ENCODE measurements at places on chromosomes 11 and 22. TPM values are rescaled to one million over a fixed set of nuclear protein-coding genes. Genes with fewer than 3 reads are reported as not detected.

Gene ST3GAL4
- 0.38 TPM for polyA plus RNA-seq

Gene SLC25A18
- polyA plus RNA-seq, result 0.86 TPM

Gene VWCE
- polyA plus RNA-seq, result not detected

Gene MTFP1
- polyA plus RNA-seq, result 5.8 TPM

Gene SLC29A2
- 0.69 TPM for polyA plus RNA-seq

Gene HEPHL1
- polyA plus RNA-seq, result not detected

Gene VPREB1
- not detected for polyA plus RNA-seq

Gene IRAG1
- 1.3 TPM for polyA plus RNA-seq

Gene PRR5L
- polyA plus RNA-seq, result 1.6 TPM

Gene CARD18
- 0.46 TPM for polyA plus RNA-seq

Gene TMPRSS13
- not detected for polyA plus RNA-seq

Gene CCDC81
- 3.4 TPM for polyA plus RNA-seq

Gene FOLR3
- polyA plus RNA-seq, result not detected

Gene UPB1
- polyA plus RNA-seq, result not detected

Gene HSPB2
- 22.1 TPM for polyA plus RNA-seq

Gene MB
- polyA plus RNA-seq, result not detected

Gene GRIA4
- polyA plus RNA-seq, result 42.7 TPM

Gene ZNF70
- 0.15 TPM for polyA plus RNA-seq

Gene C11orf52
- 1.7 TPM for polyA plus RNA-seq

Gene HEPN1
- not detected for polyA plus RNA-seq

Gene GLYATL1
- polyA plus RNA-seq, result not detected

Gene CEND1
- 14.7 TPM for polyA plus RNA-seq

Gene OR52N4
- not detected for polyA plus RNA-seq

Gene MOB2
- polyA plus RNA-seq, result 1.5 TPM

Gene GTSE1
- not detected for polyA plus RNA-seq

Gene HORMAD2
- polyA plus RNA-seq, result not detected

Gene MYBPC3
- polyA plus RNA-seq, result 0.08 TPM

Gene GP1BB
- polyA plus RNA-seq, result 2.4 TPM

Gene CECR2
- 0.75 TPM for polyA plus RNA-seq

Gene SCO2
- polyA plus RNA-seq, result not detected

Gene SLC5A12
- not detected for polyA plus RNA-seq

Gene SCARF2
- not detected for polyA plus RNA-seq

Gene LINC01488
- not detected for polyA plus RNA-seq

Gene PGA4
- polyA plus RNA-seq, result not detected

Gene ZFPL1
- 11.0 TPM for polyA plus RNA-seq

Gene ABTB2
- polyA plus RNA-seq, result 1.0 TPM

Gene APOA5
- not detected for polyA plus RNA-seq

Gene IGSF9B
- polyA plus RNA-seq, result 0.11 TPM

Gene PDE2A
- polyA plus RNA-seq, result 6.0 TPM

Gene TOP3B
- 0.09 TPM for polyA plus RNA-seq

Gene RHOD
- polyA plus RNA-seq, result not detected

Gene OR51B5
- polyA plus RNA-seq, result 0.54 TPM

Gene C11orf91
- polyA plus RNA-seq, result not detected

Gene OLFML1
- 1.5 TPM for polyA plus RNA-seq

Gene KCNQ1OT1
- polyA plus RNA-seq, result 1.3 TPM

Gene APOBEC3G
- not detected for polyA plus RNA-seq

Gene TEX12
- 0.77 TPM for polyA plus RNA-seq

Gene CBLIF
- polyA plus RNA-seq, result not detected

Gene OR51B4
- not detected for polyA plus RNA-seq

Gene ZNF280B
- 8.9 TPM for polyA plus RNA-seq

Gene TENM4
- 7.9 TPM for polyA plus RNA-seq

Gene FGF4
- polyA plus RNA-seq, result not detected

Gene TMEM121B
- 3.7 TPM for polyA plus RNA-seq

Gene IL18
- polyA plus RNA-seq, result not detected

Gene ALDH3B2
- polyA plus RNA-seq, result not detected

Measured in Purkinje cell (primary cell).